Purkinje cell (primary cell): ENCODE measurements at places on chromosomes 12 and 14. TPM values are rescaled to one million over a fixed set of nuclear protein-coding genes. Genes with fewer than 3 reads are reported as not detected.

Gene ASPG
- polyA plus RNA-seq: not detected in 2 replicates

Gene TMEM229B
- polyA plus RNA-seq: 1.2 and 2.0 TPM in 2 replicates

Gene RPL10L
- not detected in 2 replicates for polyA plus RNA-seq

Gene RNFT2
- 16.2 and 26.9 TPM in 2 replicates for polyA plus RNA-seq

Gene KRT3
- polyA plus RNA-seq: not detected in 2 replicates

Gene TAS2R30
- polyA plus RNA-seq: 0.32 and 0.52 TPM in 2 replicates

Gene CCDC177
- 0.13 TPM in 1 of 2 replicates, not detected in the other for polyA plus RNA-seq

Gene PTPRO
- 6.8 TPM in 1 of 2 replicates, not detected in the other for polyA plus RNA-seq

Gene CSAD
- polyA plus RNA-seq: 23.6 and 24.3 TPM in 2 replicates

Gene SLC15A5
- polyA plus RNA-seq: not detected in 2 replicates

Gene CCDC196
- 0.65 TPM in 1 of 2 replicates, not detected in the other for polyA plus RNA-seq

Gene FSCB
- not detected in 2 replicates for polyA plus RNA-seq

Gene ZDHHC22
- polyA plus RNA-seq: 0.71 and 3.5 TPM in 2 replicates

Gene TMEM30B
- polyA plus RNA-seq: not detected in 2 replicates

Gene GALC
- 29.3 and 32.0 TPM in 2 replicates for polyA plus RNA-seq

Gene LTBP2
- polyA plus RNA-seq: 0.46 and 0.65 TPM in 2 replicates

Gene SART3
- 10.0 and 10.4 TPM in 2 replicates for polyA plus RNA-seq

Gene ADSS1
- polyA plus RNA-seq: 1.8 and 1.9 TPM in 2 replicates

Gene MDGA2
- 39.2 and 39.8 TPM in 2 replicates for polyA plus RNA-seq

Gene ZC3H10
- polyA plus RNA-seq: 0.46 and 0.65 TPM in 2 replicates

Gene TSPAN19
- polyA plus RNA-seq: 5.3 and 9.8 TPM in 2 replicates

Gene RERGL
- polyA plus RNA-seq: 3.9 and 4.0 TPM in 2 replicates

Gene LPAR5
- not detected in 2 replicates for polyA plus RNA-seq

Gene ZNF605
- 11.2 and 14.6 TPM in 2 replicates for polyA plus RNA-seq

Gene LRRC23
- 3.5 and 6.7 TPM in 2 replicates for polyA plus RNA-seq

Gene JAG2
- 0.31 and 0.95 TPM in 2 replicates for polyA plus RNA-seq

Gene RDH5
- 3.0 and 3.6 TPM in 2 replicates for polyA plus RNA-seq

Gene IQSEC3
- polyA plus RNA-seq: 27.4 and 30.1 TPM in 2 replicates

Gene APOF
- polyA plus RNA-seq: 0.32 TPM in 1 of 2 replicates, not detected in the other

Gene LRP1-AS
- not detected in 2 replicates for polyA plus RNA-seq

Gene KRT82
- not detected in 2 replicates for polyA plus RNA-seq

Gene GUCY2C
- not detected in 2 replicates for polyA plus RNA-seq

Gene TCL1B
- polyA plus RNA-seq: not detected in 2 replicates
